ENCODE measurements at places on chromosomes 6 and 20.

DNA sequence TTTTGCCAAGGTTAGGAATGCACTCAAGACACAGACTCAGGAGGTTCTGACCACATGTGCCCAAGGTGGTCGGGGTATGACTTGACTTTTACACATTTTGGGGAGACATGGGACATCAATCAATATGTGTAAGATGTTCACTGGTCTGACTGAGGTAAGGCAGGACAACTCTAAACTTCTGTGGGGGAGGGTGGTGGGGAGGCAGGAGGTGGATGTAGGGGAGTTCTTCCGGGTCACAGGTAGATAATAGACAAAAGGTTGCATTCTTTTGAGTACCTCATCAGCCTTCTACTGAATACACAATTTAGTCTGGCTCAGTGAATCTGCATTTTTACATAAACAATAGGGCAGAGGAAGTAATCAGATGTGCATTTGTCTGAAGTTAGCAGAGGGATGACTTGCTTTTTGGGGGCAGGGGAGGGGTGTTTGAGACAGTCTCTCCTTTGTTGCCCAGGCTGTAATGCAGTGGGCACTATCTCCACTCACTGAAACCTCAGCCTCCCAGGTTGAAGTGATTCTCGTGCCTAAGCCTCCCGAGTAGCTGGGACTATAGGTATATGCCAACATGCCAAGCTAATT, 10.9 kb downstream of the ECHDC1 start:
- no peak for DNase-seq

GRCh38 chr6:115832786-115833185, 227.9 kb downstream of the FRK start:
- no peak for DNase-seq

DNA sequence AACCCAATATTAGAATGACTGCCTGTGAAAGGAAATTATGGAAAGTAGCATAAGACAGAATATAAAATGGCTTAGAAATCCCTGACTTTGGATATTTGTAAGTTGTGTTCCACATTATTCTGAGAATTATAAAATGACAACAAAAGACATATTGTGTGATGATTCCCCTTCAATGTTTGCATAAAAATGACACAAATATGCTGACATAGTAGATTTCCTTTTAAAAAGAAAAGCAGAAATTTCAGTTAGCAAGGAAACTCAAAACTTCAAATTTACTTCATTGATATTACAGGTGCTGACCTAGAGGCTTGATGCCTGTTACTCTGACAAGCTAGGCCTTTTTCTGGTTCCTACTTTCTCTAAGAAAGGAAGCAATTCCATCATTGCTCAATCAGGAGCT, 816.9 kb upstream of the HS3ST5 start:
- DNase-seq, result no peak

- no peak for DNase-seq
Measured at GRCh38 chr6:43986177-43986825, 141.0 kb downstream of the MRPL14 start.

DNA sequence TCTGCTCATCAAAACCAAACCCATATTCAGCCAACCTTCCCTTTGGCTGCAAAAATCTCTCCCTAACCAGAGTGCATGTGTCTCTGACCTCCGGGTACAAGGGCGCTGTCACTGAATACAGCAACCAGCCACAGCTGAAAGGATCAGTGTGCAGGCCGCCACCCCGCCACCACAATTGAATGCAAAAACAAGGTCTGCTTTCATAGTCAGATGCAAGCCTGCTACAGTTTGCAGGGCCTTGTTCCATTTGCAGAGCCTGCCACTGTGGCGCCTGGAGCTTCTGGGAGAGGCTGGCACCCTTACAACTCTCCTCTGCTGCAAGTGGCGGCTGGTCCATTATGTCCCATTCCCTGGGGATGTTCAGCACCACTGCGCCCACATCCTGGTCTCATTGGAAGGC, 23.5 kb downstream of the MDGA1 start:
- no peak for DNase-seq

DNA sequence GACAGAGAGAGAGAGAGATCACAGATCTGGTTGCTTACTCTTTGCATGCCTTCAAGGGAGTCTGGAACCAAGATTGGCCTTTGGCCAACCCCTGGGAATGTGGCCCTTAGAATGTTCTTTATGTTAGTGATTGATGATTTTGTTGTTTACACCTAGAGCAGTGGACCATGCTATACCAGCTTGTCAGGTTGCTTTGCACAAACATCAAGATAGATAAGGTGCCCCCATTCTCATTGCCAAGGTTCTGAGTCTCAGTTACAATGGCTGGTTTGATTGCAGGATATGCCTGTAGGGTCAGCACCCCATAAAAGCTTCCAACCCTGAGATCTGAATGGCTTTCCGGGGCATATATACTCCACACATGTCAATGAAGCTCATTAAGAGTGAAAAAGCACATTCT, 53.5 kb upstream of the SLC2A12 start:
- DNase-seq, result no peak

DNA sequence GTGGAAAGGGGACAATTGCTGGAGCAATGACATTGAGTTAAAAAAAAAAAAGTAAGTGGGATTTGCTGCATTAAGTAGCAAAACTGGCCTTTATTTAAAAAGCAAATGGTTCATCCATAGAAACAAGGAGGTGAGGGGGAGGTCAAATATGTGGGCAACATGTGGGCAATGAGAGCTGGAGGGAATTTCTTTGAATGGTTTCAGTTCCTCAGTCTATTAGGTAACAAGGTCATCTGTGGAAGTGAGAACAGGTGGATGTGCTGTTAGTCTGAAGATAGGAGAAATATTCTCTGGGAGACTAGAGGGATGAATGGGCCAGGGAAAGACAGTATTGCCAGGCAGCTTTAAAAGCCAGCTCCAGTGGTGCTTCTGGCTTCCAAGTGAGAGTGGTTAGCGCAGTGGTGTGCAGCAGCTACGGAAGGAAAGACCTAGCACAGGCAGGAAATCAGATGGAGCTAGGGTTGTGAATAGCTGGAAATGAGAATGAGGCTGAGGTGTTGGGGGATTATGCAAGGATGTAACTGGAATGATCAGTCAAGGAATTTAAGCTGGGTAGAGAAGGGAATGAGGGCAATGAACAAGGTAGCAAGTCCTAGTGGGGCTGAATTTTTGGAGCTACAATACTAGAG, 727.6 kb downstream of the PTPRT start:
- DNase-seq, result no peak

- DNase-seq, result no peak
Measured at GRCh38 chr6:68633972-68634725, 933 bp upstream of the ADGRB3 start.

DNA sequence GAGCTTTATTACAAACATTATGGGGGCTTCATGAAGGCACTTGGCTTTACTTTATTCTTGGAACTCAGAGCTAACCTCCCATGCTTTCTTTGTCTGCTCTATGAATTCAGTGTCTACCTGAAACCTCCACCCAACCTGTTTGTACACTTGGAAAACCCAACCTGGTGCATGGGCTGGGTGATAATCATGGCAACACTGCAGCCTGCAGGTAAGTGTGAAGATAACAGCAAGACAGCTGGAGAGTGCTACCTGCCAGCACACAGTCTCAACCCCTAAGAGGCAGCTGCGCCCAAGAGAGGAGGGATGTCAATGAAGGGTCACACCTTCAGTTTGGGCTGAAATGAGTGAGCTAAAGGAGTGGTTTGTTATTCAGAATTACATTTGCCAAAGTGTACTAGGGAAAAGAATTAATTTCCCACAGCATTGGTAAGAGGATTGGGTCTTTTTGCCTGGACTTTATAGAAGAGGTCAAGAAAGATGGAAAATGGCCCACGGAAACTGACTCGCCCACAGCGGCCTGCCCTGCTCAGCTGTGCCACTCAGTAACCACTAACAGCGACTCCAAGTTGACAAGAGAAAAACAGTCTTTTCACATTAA, 24.4 kb downstream of the FOXQ1 start:
- no peak for DNase-seq

GRCh38 chr20:57939499-57939898, 229.7 kb upstream of the PMEPA1 start:
- DNase-seq, result no peak

- DNase-seq, result no peak
Measured at GRCh38 chr6:106134906-106135634, 48.9 kb downstream of the PRDM1 start.

DNA sequence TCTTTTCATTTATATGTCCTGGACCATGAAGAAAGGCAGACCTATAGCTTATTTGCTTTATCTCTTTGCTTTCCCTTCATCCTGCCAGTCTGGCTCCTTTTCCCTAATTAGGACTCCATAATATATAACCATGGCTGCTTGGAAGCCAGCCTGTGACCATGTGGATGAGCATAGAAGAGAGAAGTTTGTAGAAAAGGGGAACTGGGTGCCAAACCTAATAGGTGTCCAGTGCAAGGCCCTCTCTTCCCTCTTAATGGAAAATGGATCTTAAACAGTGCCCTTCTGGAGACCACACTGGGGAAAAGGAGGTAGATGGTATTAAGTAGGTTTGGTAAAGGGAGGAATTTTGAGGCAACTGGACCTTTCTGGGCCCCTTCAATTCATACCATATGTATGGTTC, 16.7 kb upstream of the OSTM1 start:
- no peak for DNase-seq

DNA sequence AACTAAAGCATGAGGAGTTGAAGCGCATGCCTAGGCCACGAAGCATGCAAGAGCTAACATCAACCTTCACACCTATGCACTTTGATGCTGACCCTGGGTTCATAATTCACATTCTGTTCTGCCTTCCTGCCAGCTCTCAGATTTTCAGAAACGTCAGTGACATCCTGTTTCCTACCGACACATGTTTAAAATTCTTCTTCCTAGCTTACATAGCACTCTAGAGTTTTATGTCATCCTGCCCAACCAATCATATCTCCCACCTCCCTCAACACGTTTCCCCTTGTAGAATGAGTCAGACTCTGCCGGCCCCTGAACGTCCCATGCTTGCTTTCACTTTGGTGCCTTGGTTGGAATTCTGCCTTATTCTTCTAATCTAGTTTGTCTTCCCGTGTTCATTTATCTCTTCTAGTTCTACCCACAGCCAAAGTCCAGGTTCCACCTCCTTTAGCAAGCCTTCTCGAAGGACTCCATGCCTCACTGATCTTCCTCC, 97.2 kb upstream of the MAP7 start:
- peak; percentile 7 for DNase-seq

GRCh38 chr6:72784071-72784470, 162.2 kb downstream of the KCNQ5 start:
- no peak for DNase-seq

DNA sequence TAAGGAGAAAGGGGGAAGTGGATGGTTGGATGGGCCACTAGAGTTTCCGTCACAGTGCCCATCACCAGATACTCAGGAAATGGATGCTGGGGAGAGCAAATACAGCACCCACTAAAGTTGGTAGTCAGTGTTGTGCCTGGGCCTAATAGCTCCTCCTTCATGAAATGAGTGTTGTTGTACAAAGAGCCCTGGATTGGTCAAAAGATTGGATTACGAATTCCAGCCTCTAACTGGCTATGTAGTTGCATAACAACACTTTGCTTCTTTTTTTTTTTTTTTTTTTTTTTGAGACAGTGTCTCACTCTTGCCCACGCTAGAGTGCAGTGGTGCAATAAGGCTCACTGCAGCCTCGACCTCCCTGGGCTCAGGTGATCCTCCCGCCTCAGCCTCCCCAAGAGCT, 27.4 kb downstream of the KCNG1 start:
- no peak for DNase-seq

GRCh38 chr6:158756126-158756525, 63.0 kb downstream of the EZR start:
- DNase-seq, result no peak

DNA sequence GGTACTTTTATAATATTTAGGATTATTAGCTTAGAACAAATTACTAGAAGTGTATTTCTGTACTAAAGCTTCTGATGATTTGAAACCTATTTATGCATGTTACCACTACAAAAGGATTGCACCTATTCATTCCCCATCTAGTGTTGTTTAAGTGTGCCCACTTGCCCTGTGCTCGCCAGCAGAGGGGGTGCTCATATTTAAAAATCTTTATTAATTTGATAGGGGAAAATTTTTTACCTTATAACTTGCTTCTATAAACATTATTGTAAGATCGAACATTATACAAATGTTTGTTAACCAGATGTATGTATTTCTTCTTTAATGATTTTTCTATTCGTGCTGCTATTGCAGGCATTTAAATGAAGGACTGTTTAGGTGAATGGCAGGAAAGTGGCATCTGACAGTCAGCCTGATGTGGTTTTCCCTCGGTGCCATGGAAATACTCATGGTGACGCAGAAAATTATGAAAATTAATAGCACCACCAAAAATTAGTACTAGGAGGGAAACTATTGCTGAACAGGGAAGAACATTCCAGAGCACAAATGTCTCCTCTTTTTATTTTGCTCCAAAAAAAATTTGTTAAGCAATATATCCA, 44.1 kb upstream of the FNDC1 start:
- DNase-seq, result no peak

GRCh38 chr6:34315780-34316179, 67.0 kb upstream of the SMIM29 start:
- DNase-seq, result no peak

- no peak for DNase-seq
Measured at GRCh38 chr20:37523012-37523391, 2.0 kb downstream of the NNAT start.

GRCh38 chr6:23953976-23954375, 172.0 kb upstream of the NRSN1 start:
- DNase-seq, result no peak

- DNase-seq, result no peak
Measured at GRCh38 chr6:151475653-151476523, 17.9 kb upstream of the CCDC170 start.

- DNase-seq, result no peak
Measured at GRCh38 chr6:35911871-35912653, 8.8 kb downstream of the SRPK1 start.

GRCh38 chr6:64727075-64727474, 980.0 kb downstream of the EYS start:
- DNase-seq, result no peak

- no peak for DNase-seq
Measured at GRCh38 chr20:24657196-24657595, 187.8 kb downstream of the SYNDIG1 start.

DNA sequence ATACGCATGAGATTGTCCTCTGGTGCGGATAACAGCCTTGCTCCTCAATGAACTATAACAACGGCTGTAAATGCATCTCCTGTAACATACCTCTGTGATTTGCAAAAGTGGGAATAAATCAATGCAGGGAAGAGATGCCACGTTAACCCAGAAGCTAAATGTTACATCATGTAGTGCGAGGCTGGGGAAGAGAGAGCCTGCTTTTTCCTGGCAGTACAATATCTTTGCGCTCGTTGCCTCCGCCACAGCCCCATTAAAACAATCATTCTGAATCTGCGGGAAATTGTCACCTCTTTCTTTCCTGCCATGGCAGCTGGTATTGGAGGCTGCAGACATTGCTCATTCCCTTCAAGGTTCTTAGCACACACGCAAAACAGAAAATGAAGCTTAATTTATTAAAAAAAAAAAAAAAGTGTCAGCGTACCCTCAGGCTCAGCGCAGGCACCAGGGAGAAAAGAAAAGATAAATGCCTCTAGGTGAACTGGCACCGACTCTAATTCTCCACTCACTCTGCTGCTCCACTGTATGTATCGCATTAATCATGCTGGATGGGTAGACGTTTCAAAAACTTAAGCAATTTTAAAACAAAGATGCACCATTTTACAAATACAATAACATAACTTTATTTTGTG, 70.2 kb upstream of the TFB1M start:
- no peak for DNase-seq

- DNase-seq, result no peak
Measured at GRCh38 chr6:131911951-131912350, 39.2 kb downstream of the CCN2 start.

- no peak for DNase-seq
Measured at GRCh38 chr6:108676555-108676954, 115.8 kb downstream of the FOXO3 start.

GRCh38 chr6:13838616-13839015, 24.3 kb upstream of the MCUR1 start:
- DNase-seq, result no peak

Data from activated CD4-positive, alpha-beta T cell treated with anti-CD3 and anti-CD28 coated beads for 24 hours (primary cell).